ENCODE measurements at places on chromosomes 6 and 20.

DNA sequence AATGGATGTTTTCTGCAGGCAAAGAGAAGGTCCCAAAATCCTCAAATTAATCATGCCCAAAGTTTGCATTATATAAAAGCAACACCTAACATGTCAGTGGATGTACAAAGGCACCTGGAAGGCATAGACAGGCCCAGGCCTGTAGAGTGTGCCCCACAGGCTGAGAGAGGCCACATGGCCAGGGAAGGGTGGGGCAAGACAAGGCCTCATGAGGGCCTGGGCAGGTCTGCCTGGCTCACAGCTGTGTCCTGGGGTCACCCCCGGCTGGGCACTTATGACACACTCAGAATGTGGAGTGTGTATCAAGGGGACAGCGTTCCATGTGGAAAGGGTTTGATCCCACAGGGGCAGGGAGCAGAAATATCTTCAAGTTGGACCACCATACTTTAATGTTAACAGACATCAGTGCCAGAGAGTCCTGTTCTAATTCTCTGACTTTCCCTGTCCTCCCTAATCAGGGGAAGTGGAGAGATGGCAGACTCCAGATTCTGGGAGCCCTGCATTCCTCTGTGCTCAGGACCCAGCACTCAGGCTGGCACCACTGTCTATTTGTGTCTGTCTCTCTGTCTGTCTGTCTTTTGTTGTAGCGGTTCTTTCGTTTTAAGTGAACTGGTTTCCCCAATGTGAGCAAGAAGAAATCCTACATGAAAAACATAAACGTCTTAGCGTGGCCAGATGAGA, 178.3 kb upstream of the FOXA2 start:
- no peak for DNase-seq

DNA sequence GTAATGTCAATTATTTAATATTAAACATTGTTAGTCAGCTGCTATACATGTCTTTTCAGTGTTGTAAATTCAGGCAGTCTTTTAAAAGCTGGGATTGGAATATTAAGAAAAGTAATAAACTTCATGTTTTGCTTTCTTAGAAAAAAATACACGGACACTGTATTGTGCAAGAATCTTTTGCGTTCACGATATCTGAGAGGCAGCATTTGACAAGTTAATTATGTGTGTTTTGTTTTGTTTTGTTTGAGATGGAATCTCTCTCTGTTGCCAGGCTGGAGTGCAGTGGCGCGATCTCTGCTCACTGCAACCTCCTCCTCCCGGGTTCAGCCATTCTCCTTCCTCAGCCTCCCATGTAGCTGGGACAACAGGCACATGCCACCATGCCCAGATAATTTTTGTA, 1661.3 kb downstream of the HACE1 start:
- DNase-seq: no peak

DNA sequence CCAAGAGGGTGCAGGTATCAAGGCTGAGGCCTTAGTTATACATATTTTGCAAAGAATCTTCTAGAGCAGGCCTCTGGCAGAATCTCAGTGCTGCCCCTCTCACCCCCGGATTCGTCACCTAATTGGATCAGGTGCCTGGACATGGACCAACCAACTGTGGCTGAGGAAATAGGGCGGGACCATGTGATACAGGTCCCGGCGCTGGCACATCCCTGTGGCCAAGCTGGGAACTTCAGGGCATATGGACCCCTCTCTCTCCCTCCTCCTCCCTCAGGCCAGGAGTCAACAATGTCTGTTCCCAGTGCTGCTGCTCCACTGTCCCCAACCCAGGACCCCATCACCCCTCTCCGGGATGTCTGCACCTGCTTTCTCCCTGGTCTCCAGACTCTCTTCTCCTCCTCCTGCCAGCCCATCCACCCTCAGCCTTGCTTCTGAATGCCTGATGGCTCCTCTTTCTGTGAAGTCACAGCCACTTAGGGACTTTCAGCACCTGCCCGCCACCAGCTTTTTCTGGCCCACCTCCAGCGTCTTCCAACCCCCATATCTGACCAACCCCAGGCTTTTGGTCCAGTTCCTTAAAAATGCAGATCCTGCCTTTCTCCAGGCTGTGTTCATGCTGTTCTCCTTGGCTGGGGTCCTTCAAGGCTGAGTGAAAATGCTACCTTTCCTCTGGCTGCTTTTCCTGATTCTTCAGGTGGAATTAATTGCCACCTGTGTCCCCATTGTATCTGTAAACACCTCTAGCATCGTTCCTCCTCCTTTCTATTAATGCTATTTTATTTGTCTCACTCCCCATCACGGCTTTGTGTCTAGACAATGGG, 19.0 kb upstream of the MLN start:
- DNase-seq: no peak

- no peak for DNase-seq
These were observed 234.9 kb upstream of the PLN start for GRCh38 chr6:118313208-118313607.

DNA sequence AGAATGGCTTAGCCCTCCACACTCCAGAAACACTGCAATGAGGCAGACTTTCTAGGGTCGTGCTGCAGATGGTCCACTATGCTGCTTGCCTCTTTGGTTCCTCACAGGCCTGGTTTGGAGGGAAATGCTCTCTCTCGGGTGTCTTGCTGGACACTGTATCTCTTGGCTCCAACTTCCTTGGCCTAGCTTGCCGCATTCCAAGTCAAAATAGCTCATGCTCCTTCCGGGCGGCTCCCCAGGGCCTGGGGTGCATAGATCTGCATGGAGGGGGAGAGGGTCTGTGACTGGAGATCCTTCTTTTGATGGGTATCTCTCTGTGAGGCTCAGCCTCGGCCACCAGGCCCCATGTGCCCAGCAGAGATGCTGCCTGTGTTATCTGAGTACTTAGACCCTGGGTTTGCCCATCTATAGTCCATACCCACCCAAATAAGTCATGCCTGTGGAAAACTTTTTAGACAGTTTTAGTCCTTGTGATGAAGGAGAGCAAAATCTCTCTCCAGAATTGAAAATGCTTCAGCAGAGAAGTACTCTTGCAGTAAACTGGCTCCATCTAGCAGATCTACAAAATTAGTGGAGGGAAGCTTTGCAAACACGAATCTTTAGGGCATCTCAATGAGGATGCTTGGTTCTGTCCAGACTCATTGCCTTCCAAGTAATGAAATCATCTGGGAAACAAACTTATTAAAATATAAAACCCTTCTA, 264.1 kb upstream of the RIN2 start:
- no peak for DNase-seq

DNA sequence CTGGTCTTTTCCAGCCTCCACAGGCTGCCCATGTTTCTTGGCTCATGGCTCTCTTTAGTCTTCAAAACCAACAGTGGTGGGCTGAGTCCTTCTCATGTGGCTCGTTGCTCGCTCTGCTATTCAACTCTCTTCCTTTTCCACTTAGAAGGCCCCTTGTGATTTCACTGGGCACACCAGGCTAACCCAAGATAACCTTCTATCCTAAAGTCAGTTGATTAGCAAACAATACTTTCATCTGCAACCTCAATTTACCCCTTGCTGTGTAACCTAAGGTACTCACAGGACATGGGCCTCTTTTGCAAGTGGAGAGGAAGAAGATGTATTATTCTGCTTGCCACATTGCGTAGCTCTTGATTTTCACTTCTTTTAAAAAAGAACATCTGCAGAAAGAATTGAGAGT, 79.6 kb downstream of the UTRN start:
- no peak for DNase-seq

DNA sequence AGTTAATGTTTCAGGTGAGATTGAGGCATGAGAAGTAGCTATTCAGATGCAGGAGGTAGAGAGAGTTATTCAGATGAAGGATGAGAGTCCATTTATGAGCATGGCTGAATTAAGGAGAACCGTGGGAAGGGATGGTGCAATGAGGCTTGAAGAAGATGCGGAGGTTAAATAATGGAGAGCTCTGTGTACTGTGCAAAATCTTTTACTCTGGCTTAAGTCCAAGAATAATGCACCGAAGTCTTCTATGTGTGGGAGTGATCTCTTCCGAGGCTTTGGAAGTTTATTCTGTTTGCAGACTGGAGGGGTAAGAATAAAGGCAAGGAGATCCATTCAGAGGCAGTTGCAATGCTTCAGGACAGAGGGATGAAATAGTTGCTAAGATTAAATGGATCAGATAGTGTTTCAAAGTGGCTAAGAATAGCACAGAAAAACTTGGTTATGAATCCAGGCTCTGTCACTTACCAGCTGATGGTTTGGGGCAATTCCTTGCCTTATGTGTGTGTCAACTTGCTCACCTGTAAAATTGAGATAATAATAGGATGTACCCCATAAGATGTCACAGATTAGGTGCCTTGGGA, 467.1 kb downstream of the HDGFL1 start:
- no peak for DNase-seq

DNA sequence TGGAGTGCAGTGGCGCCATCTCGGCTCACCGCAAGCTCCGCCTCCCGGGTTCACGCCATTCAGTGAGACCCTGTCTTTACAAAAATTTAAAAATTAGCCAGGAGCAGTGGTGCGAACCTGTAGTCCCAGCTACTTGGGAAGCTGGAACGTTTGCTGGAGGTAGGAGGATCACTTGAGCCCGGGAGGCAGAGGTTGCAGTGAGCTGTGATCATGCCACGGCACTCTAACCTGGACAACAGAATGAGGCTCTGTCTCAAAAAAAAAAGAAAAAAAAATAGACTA, 5.7 kb upstream of the PARD6B start:
- no peak for DNase-seq

- no peak for DNase-seq
These were observed 47.4 kb downstream of the PDE10A start for GRCh38 chr6:165615636-165616035.

- no peak for DNase-seq
These were observed 5.9 kb downstream of the MTCH1 start for GRCh38 chr6:36980129-36980528.

Measured in fibroblast of the conjunctiva (primary cell).